GM13976 (cell line): ENCODE measurements at places on chromosomes 16 and 17.

DNA sequence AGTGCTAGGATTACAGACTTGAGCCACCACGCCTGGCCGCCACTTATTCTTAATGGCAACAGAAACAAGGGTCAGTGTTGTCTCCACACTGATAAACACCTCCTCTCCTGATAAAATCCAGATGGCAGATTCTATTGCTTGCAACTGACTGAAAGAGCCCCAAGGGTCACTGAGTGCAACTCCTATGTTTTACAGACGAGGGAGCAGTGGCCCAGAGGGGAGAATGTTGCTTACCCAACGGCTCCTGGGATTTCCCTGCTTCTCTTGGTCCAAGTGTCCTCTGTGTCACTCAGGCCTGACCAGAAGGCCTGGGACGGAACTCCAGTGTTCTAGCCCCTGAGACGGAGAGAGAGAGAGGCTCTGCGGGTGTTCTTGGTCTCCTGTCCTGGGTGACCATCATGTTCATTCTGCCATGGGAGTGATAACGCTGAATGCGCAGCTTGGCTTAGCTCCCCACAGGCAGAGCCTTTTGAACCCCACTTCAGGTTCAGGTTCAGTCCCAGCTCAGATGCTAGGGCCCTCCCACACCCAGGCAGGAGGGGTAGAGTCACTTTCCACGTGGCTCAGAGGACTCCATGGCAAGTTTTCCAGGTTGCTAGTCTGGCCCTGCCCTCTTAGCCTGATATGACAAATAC lies 77.3 kb upstream of the NLRP1 start:
- DNase-seq, result no peak

DNA sequence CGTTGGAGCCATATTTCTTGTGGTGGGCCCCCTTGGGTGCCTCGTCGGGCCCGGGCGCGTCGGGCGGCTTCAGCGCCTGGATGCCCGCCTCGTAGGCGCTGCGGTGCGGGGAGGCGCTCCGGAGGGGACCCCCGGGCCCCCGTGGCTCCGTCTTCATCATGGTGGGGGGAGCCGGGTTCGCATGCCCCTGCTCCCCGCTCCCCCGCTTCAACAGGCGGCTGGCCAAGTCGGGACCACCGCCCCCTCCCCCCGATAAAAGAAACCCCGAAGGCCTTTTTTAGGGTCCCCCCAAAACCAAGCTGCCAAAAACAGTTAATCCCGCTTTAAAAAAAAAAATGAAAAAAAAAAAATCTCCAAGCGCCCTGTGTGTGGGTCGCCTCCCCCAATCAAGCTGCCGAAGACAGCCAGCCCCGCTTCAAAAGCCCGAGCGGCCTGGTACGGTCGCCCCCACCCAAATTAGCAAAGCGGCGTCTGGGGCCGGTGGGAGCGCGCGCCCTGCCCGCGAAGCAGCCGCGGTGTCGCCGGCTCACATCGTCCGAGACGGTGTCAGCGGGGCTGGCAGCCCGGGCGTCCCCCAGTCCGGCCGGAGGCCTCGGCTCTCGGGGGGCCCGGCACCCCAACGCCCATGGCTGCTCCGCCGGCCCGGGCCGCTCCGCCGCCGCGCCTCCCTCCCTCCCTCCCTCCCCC lies at the start of gene PPP1R9B:
Gene PPP1R9B, minus strand, starts transcription at position 324 of the 687 bp plus-strand sequence. Its CDS starts 164 bp downstream, at position 160.
- DNase-seq, result no peak

DNA sequence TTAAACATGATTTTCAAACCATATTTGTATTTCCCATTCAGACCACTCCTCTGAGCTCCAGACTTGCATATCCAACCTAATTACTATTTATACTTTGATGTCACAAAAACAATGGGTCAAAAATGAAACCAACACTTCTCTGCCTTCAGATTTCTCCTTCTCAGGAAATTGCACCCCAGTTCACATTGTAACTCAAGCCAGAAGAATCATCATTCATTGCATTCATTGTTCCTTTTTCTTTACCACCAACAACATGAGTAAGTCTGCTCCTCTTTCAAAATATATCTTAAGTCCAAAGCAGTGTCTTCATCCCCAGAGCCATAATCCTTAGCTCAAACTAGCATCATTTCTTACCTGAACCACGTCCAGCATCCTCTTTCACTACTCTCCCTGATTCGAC lies 2.6 kb upstream of the AKAP1 start:
- no peak for DNase-seq

DNA sequence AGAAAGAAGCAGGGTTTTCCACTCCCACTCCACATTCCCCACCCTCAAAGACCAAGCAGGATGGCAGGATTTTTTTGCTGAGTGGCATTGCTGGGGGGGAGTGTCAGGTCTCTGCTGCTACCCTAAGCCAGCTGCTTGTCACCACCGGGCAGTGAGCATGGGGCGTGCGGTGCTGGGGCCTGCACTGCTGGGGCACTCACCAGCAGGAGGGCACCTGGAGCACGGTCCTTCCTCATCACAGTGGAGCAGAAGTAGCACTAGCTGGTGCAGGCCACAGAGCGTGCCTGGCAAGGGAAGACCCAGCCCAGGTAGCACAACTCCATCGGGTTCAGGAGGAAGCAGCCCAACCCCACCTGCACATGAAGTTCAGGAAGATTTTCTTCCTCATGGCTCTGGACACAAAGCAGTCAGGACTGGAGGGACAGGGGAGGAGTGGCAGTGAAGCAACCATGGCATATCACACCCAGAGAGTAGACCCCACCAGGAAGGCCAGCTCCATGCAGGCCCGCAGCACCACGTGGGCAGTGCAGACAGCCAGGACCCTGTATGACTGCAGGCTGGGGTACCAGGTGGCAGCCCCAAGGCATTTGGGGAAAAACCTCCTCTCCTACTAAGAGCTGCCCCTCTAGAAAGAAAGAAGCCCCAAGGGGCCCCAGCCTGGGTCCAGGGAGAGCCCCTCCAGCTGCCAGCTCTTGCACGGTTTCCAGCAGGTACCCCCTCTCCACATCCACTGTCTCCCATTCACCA lies 16.7 kb upstream of the MYO18A start:
- no peak for DNase-seq

DNA sequence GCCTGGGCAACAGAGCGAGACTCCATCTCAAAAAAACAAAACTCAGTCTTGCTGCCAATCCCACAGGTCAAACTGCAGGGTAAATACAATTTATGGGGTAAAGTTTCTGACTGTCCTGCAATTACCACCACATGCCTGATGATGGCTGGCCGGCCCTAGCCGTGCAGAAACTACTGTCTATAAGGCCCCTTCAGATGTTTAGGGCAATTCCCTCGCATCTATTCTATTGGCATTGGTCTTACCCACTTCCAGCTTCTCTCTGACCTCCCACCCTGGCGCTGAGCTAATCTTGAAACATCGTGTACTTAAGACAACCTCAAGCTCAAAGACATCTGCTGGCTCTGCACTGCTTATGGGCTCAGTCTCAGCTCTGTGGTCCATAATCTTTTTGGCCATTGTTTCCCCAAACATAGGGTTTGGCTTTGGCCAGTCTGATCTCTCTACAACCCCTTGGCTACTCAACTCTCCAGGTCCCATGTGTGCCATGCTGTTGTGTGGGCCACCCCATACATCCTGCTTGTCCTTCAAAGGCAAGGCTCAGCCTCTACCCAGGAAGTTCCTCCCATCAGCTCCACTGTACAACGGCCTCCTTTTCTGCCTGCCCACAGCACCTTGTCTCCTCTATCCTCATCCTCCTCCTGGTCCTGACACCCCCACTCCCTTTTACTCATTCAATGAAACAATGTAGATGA lies 16.6 kb downstream of the MAP3K14 start:
- DNase-seq, result no peak

DNA sequence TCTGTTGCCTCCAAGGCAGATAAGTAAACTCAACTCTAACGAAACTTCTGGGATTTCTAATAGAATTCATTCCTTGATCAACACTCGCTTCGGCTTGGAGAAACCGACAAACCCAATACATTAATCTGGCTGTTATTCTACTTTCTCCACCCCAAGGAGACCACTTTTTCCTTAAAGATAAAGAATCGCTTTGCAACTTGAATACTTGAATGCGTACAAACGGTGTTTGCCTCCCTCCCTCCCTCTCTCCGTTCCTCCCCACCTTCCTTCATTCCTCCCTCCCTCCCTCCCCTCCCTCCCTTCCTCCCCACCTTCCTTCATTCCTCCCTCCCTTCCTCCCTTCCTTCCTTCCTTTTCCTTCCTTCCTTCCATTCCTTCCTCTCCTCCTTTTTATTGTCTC lies 432.6 kb downstream of the HAPSTR1 start:
- no peak for DNase-seq

DNA sequence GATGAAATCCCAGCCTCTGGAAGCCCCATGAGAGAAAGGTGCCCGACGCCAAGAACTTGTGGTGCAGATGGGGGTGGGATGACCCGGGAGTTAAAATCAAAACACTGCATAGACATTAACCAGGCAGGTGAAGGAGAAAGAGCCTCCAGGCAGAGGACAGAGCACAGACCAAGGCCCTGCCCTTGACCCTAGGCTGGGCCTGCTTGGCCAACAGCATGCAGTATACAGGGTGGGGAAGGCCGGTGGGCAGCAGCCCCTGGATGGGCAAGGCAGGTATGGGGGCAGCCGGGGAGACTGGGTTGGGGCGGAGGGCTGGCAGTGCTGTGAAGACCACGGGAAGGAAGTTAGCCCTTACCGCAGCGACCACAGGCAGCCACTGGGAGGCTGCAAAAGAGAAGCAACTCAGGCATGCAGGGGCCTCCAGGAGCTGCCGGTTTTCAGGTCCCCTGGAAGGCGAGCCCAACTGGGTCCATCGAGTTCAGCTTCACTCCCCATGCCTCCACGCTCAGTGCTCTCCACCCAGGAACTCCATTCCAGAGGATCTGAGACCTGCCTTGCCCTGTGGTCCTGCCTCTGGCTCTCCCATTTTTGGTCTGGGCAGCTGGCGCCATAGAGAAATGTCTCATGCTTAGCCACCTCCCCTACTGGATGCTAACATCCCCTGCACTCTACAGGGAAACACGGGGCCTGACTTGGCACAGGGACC lies 81.2 kb downstream of the C16orf95 start:
- DNase-seq, result peak; percentile 48

DNA sequence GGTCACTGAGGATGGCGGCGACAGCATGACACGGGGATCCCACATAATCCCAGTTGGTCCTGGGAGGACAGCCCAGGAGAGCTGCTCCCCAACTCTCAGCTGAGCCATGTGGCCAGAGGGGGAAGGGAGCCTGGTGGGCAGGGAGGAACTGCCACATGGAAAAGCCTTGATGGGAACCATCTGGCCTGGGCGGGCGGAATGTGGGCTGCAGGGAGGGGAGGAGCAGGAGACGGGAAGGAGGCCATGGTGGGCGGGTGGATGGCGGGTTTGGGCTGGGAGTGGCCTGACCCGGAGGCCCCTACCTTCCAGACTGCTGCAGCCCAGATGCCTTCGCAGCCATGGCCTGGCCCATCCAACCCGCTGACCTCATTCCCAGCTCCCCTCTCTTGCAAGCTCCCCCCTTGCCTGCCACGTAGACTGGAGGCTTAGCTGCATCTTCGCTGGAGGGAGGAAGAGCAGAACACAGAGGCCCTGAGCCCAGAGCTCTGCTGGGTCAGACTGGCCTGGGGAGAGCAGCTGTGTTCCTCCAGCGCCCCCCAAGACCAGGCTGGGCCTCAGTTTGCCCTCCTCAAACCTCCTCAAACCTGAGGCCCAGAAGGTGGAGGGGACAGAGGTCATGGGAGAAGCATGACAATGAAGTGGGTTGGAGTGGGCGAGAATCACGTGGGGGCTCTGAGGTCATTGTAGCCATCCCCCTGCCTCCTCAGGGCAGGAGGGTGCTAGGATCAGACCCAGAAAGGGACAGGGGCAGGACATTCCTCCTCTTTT lies 8.2 kb upstream of the COL1A1 start:
- no peak for DNase-seq

GRCh38 chr17:73325527-73325842 lies 13.7 kb upstream of the CDC42EP4 start:
- no peak for DNase-seq

- no peak for DNase-seq
Observed at GRCh38 chr17:64190472-64190871, 60.5 kb upstream of the ERN1 start.

DNA sequence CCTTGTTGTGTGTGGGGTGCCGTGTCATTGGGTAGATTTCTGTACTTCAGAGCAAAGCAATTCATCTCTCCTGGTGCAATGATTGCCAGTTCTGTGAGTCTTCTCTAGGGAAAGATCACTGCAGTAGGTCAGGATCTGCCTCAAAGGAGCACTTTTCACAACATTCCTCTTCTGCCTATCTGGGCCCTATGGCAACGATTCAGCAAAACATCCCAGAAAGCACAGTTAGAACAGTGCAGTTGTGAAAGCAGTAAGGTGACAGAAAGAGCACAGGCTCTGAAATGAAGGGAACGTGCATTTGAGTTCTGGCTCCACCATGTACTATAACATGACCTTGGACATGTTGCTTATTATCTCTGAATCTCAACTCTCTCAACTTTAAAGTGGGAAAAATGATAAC lies 178.5 kb upstream of the N4BP1 start:
- DNase-seq, result no peak

GRCh38 chr16:57432989-57433388 lies 14.2 kb downstream of the CIAPIN1 start:
- DNase-seq, result no peak

GRCh38 chr17:79838522-79839274 lies 542 bp downstream of the CBX4 start:
- DNase-seq, result peak; percentile 66

DNA sequence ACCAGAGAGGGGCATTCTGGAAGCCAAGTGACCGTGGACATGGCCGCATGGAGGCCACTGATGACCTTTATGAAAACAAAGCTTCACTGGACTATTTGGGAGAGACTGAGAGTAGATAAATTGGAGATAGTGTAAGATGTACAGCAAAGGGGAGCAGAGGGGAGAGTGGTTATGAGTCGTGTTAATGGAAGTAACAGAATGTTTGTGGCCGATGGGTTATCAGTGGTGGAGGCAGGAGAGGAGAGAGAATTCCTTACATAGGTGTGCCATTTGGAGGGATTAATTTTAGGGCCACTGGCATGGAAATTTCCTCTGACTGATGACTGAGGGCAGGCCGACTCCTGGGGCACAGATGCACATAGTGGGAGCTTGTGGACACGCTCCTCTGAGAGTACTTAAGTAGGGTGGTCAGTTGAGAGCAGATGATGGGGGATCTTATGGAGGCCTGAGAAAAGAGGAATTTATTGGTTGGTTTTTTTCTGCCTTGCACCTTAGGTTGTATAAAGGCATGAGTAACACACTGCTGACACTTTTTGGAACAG lies 19.2 kb downstream of the PRPSAP2 start:
- DNase-seq, result no peak

GRCh38 chr16:27344721-27345120 lies 30.9 kb downstream of the IL4R start:
- no peak for DNase-seq
